ENCODE measurements at places on chromosomes 4 and X.
A peak's percentile ranks its signal among the peaks of the same experiment; 100 is the strongest.

DNA sequence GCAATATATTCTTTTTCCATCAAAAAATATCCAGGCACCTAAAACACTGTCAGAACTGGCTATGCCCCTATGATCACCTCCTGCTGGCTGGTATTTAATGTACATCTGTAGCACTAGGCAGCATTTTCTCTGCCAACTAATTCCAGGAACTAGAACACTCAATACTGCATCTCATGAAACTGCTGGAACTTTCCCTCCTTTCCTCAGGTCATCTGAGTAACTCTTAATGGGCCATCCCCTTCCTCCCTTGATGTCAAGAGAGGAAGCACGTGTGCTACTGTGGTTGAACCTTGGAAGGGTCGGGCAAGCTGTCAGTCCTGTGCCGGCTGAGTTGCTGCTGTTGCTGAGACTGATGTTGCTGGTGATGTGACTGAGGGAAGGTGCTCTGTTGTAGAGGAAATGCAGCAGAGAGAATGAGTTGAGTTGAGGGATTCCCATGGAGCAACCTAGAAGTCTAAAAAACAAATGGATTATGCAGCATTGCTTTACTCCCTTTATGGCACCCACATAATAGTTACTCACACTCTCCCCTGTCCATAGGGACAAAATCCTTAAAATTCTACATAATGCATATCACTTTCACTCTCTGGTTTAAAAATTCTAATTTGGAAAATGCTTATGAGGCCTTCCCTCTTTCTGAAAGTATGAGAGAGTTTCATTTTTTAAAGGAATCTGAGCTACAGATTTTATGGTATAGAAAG, 39.5 kb downstream of the TMEM165 start:
- DNase-seq = no peak

DNA sequence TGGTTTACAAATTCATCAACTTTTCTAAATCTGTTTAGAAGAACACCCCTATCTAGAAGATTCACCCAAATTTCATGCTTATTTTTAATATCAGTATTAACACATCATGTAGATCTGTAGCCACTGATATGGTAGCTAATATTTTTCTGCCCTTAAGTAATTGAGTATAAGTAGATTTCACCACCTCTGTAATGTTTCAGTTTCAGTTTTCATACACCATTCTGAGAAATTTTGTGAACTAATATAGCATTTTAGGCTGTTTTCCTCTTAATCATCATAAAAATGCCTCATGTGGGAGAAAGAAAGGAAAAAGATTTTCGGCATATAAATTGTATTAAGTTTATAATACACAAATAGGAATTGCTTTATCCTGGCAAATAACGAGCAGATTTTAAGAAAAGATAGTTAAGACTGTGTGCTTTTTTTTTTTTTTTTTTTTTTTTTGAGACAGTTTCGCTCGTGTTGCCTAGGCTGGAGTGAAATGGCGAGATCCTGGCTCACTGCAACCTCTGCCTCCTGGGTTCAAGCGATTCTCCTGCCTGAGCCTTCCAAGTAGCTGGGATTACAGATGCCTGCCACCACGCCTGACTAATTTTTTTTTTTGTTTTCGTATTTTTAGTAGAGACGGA, 21.4 kb upstream of the RBPJ start:
- DNase-seq = no peak

- peak; percentile 48 for DNase-seq
Measured at GRCh38 chr4:150297861-150298474, 219.7 kb downstream of the DCLK2 start.

DNA sequence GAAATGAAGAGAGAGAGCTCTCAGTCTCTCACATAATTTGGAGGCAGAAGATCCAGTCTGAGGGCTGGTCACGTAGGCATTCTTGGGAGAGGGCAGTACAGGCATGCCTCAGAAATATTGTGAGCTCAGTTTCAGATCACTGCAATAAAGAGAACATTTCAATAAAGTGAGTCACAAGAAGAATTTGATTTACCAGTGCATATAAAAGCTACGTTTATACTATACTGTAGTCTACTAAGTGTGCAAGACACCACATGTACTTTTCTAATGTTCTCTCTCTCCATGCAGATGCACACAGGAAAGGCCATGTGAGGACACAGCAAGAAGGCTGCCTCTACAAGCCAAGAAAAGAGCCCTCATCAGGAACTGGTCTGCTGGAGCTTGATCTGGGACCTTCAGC, 583.5 kb upstream of the FAT1 start:
- no peak for DNase-seq

DNA sequence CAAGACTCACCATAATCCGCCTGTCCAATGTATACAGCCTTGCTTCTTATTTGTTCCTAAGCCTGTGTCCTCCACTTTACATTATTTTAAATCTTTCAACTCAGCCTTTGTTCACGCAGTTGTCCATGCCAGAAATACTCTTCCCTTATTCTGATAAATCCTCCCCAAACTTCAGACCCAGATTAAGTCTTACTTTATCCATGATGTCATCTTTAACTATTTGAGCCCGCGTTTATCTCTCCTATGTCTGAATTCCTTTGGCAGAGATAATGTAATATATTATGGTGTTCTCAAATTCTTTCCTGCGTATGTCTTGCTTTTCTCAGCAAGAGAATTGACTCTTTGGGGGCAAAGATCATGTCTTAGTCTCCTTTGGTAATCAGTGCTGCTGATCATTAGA, 129.6 kb downstream of the LUZP4 start:
- peak; percentile 16 for DNase-seq

- DNase-seq = peak; percentile 51
Measured at GRCh38 chrX:123274796-123275195, 90.7 kb downstream of the GRIA3 start.
